Left ventricle myocardium superior (tissue), 1 donor: ENCODE measurements at places on chromosomes 2 and 18. TPM values are rescaled to one million over a fixed set of nuclear protein-coding genes. Genes with fewer than 3 reads are reported as not detected.

Gene ITGB1BP1
- 102 TPM for total RNA-seq

Gene NGEF
- total RNA-seq, result not detected

Gene FAM237A
- total RNA-seq, result 2.0 TPM

Gene CIB4
- not detected for total RNA-seq

Gene CYBRD1
- 55.0 TPM for total RNA-seq

Gene KCNG3
- not detected for total RNA-seq

Gene RUFY4
- not detected for total RNA-seq

Gene NEURL3
- not detected for total RNA-seq

Gene PIK3C3
- total RNA-seq, result 34.1 TPM

Gene KIF1A
- 1.6 TPM for total RNA-seq

Gene SLC38A11
- 1.0 TPM for total RNA-seq

Gene IWS1
- total RNA-seq, result 58.1 TPM

Gene TAF4B
- 1.1 TPM for total RNA-seq

Gene COMMD1
- 57.3 TPM for total RNA-seq

Gene NR4A2
- total RNA-seq, result 1.4 TPM

Gene RETSAT
- 31.2 TPM for total RNA-seq

Gene GCG
- not detected for total RNA-seq

Gene MC5R
- total RNA-seq, result not detected

Gene LIPG
- total RNA-seq, result not detected

Gene SULT1C4
- 3.2 TPM for total RNA-seq

Gene DNER
- 1.6 TPM for total RNA-seq

Gene C1GALT1C1L
- total RNA-seq, result 0.64 TPM

Gene SLC8A1
- 1,122 TPM for total RNA-seq

Gene CRYBA2
- total RNA-seq, result not detected

Gene LRRTM4
- total RNA-seq, result 0.69 TPM

Gene DSG3
- not detected for total RNA-seq

Gene GKN1
- total RNA-seq, result not detected

Gene EFR3B
- total RNA-seq, result 4.2 TPM

Gene BUB1
- 0.82 TPM for total RNA-seq

Gene HOXD10
- total RNA-seq, result not detected

Gene ERFE
- total RNA-seq, result not detected

Gene ACADL
- total RNA-seq, result 0.59 TPM

Gene SLC30A3
- 9.4 TPM for total RNA-seq

Gene CCDC141
- 139 TPM for total RNA-seq

Gene ASIC4
- not detected for total RNA-seq

Gene FEV
- total RNA-seq, result not detected

Gene REG3A
- total RNA-seq, result not detected
